ENCODE measurements at places on chromosomes 7 and 10. TPM values are rescaled to one million over a fixed set of nuclear protein-coding genes. Genes with fewer than 3 reads are reported as not detected.

DNA sequence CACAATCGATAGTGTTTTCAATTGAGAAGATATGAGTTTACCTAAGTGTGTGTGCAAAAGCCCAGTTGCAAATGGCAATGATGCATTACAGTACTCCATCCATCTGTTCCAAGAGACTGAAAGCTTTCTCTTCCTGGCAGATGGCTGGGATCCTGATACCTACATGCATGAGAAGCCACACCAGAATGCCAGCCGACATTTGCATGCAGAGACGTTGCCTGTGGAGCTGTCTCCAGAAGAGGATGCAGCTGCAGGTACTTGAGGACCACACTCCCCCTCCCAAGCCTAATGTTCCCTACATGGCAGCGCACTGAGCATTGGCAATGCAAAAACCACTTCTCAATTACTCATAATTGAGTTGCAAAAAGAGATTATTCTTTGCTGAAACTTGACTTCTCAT is 332.1 kb downstream of the WDR11 start:
- no peak for DNase-seq

DNA sequence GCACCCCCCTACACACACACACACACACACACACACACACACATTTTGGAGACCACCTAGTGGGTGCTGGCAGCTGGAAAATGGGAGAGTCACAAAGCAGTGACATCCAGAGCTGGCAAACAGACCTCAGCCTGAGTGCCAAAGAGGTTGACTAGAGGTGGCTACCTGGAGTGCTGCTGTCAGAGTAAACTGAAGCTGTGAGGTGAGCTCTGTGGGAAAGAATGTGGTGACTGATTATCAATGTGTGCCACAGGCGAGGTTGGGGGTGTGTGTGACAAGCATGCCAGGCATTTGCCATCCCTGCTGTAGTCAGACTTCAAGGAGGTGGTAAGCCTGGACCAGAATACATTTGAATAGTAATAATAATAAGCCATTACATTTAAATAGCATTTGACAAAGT is 120.6 kb downstream of the SLIT1 start:
- no peak for DNase-seq

Gene SPDYE18
- total RNA-seq: 0.40 TPM

Gene GPR85
- total RNA-seq: 0.69 TPM

GRCh38 chr7:130180571-130181262 is 24.5 kb downstream of the TMEM209 start:
- DNase-seq: no peak

GRCh38 chr7:40542982-40543741 is 408.4 kb downstream of the SUGCT start:
- DNase-seq: no peak

- DNase-seq: no peak
These were observed 73.8 kb downstream of the IQUB start for GRCh38 chr7:123460616-123461015.

DNA sequence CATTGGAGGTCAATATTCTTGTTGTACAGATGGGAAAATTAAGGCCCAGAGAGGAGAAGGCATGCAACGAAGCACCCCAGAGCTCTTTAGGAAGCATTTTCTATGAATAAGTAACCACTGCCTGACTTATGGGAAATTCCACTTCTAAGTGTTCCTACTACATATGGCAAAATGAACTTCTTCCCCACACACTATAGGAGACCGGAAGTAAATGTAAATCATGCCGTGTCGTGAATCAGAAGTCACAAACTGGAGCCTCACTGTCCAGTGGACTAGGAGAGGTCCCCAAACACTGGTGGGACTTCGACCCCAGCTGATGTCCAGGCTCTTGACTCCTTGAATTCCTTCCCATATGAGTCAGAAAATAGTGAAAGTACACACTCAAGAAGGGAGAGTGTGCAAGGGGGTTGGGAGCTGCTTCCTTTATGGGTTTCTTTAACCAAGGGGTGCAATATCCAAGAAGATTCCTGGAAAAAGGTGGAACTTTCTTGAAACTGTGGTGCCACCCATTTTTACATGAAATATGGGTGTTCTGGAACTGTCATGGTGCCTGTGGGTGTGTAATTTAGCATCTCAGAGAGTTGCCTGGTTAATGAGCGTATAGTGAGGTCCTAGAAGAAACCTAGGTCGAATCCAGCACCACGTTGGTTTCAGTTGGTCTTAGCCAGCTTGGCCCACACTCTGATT is 6.7 kb downstream of the RASSF4 start:
- no peak for DNase-seq

GRCh38 chr10:131726076-131726880 is 174.5 kb upstream of the PPP2R2D start:
- DNase-seq: peak; percentile 75

GRCh38 chr10:8874268-8874667 is 819.8 kb downstream of the GATA3 start:
- no peak for DNase-seq

- no peak for DNase-seq
These were observed 258.5 kb downstream of the PTPRN2 start for GRCh38 chr7:158329014-158329610.

DNA sequence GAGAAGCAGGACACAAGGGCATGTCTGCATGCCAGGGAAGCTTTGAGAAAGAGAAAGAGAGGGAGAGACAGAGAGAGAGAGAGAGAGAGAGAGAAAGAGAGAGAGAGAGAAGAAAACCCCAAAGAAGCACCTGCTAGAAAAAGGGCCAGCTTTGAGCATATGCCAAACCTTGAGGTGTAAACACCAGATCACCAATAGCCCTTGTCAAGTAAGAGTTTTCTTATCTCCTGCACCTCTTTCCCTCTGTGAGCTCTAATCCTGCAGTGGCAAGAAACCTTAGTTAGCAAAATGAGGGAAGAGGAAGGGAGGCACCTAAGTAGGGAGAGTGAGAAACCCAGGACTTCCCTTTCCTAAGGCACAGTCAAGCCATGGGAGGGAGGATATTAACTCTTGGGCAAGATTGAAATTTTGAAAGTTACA is 11.3 kb upstream of the TRDMT1 start:
- DNase-seq: no peak

GRCh38 chr10:24969841-24970281 is 17.5 kb upstream of the PRTFDC1 start:
- DNase-seq: no peak

Gene FAM25G
- total RNA-seq: not detected

GRCh38 chr7:130425796-130426195 is 15.0 kb downstream of the CEP41 start:
- no peak for DNase-seq

Gene C10orf143
- total RNA-seq: 1.3 TPM

DNA sequence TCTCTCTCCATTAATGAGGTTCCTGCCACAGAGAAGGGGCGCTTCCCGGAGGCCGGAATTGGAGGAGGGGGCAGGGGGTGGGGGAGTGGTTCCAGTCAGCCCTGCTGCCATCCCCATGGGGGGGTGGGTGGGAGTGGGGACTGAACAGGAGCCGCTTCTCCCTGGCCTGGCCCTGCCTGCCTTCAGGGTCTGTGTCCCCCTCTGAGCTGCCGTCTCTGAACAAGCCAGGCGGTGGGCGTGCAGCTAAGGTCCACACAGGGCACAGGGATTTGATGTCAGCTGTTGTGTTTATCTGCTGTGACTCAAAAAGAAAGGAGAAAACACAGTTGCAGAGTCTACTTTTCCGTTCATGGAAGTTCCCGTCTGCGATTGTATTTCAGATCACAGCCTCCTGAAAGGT is 141.5 kb upstream of the PCBD1 start:
- no peak for DNase-seq

- DNase-seq: no peak
These were observed 27.7 kb downstream of the CRCP start for GRCh38 chr7:66142334-66142733.

- no peak for DNase-seq
These were observed 5.6 kb downstream of the PRSS2 start for GRCh38 chr7:142776206-142776844.

GRCh38 chr7:106356-106755 is 86.0 kb upstream of the FAM20C start:
- DNase-seq: no peak

GRCh38 chr7:13826752-13827151 is 162.7 kb downstream of the ETV1 start:
- no peak for DNase-seq

DNA sequence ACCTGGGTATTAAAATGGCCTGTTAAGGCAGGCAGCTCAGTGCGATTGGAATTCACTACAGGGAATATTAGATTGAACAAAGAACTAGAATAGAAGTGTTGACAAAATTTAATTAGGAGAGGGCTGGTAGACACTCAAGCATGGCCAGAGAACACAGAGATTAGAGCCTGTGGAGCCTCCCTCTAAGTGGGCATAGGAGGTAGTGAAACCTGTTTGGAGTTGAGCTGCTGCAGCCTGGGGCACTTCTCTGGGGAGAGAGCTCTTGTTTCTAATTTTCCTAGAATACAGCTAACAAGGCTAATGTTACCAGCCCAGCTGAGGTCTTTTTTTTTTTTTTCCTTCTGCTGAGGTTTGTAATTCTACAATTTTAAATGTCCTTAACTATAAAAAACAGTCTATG is 46.4 kb downstream of the TMEM168 start:
- DNase-seq: no peak

DNA sequence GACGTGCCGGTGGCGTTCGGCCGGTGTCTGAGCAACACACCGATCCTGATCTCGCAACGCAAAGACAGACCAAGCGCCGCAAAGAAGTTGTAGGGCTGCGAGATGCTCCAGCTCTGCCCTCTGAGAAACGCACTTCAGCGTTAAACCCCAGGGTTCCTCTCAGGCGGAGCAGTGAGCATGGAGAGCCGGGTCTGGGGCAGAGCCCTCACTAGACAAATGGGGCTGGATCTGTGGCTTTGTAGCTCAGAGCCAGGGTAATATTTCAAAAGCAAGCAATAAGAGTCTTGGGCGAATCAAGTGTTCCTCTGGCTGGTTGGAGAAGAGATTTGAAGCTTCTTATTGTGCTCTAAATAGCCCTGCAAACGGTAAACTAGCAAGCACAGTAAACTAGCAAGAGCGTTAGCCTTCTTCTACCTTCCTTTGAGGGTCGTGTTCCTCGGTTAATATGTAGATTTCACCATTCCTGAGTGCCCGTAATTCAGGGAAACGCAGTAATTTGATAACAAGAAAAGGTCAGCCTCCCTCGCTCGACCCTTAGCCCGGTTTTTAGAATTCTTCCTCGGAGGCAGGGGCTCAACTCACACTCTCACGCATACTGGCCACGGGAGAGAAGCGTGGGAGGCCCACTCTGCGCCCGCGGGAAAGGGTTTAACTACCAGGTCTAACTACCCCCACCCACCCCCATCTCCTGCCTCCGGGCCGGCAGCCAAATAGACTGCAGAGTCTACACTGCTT is 6.7 kb downstream of the SKAP2 start:
- no peak for DNase-seq

GRCh38 chr10:49294731-49295130 is 4.2 kb upstream of the C10orf71 start:
- DNase-seq: no peak

Gene BUD23
- 79.8 TPM for total RNA-seq

DNA sequence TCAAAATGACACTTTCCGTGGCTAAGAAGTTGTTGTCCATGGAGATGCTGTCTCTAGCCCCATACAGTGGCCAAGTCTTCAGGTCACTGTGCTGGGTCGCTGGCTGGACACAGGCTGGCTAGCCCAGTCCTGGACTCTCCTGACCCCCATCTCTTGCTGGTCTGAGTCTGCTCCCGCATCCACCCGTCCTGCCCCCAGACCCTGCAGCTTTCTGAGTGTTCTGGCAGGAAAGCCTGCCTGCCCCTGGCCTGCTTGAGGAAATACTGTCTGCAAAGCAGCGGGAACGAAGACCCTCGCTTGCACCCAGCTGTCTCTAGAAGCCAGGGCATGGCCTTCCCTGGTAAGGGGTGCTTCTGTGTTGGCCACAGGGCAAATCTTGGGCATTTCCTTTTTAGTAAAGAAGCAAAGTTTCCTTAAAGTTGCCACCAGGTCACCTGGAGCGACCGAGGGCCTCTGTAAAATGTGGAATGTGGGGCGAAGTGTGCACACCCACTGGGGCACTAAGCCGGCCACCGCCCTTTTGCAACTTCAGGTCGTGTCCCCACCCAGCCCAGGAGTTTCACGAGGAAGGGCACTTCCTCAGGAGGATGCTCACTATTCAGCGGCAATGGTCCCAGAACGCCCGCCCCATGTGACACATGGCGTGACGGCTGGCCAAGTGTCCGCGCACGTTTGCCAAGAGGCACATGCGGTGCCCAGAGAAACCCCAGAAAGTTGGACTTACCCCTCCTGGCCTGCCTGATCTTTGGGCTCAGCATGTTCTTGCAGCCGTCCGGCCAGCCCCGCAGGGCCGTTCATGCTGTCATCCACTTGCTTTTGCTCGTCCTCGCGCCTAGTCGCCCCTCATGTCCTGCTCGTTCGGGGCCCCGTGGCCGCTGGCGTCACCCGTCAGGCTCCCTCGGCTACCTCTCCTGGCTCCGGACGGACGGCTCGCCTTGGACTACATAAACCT is 558 bp downstream of the ARHGAP22 start:
- peak; percentile 65 for DNase-seq

Gene TCTN3
- total RNA-seq: 8.2 TPM

DNA sequence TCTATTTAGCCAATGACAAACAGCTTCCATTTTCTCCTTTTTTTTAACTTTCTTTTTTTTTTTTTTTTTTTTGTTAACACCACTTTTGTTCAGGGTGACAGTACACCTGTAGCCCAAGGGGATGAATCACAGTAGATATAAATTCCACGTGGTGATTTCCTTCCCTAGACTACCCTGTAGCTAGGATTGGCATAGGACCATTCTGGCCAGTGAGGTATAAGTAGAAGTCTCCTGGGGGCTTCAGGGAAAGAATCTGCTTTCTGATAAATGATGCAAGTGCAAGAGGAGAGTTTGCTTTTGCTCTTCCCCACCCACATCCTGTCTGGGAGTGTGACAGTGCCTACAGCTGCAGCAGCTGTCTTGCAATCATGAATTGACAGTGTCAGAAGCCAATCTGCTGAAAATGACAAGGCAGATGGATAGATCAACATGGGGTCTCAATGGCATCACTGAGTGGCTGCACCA is 63.2 kb upstream of the TOMM7 start:
- no peak for DNase-seq

DNA sequence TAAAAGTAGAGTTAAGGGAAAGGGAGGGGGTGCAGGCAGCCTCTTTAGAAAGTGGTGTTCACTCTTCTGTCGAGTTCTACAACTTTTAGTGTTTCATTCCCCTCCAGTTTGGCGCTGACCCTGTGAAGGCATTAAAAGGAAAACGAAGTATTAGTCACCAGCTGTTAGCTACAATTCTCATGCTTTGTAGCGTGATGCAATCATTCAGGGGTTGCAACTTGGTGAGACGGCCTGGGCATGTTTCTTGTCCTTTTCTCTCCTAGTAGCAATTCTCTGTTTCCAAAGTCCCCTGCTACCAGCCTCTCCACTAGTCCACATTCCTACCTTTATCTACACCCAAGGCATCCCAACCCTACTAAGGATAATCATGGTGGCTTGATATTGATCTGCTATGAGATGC is 33.7 kb upstream of the DGKI start:
- no peak for DNase-seq

GRCh38 chr7:151047976-151048815 is at the start of gene ASIC3:
Gene ASIC3 (plus strand): TSS chr7:151048531. CDS start chr7:151048886, 355 bp downstream.
- no peak for DNase-seq

GRCh38 chr10:98302741-98303365 is 34.9 kb upstream of the LOXL4 start:
- peak; percentile 53 for DNase-seq

- DNase-seq: no peak
These were observed 101.3 kb downstream of the KAT6B start for GRCh38 chr10:74927701-74928100.

GRCh38 chr10:101770331-101771215 is 5.3 kb downstream of the FGF8 start:
- DNase-seq: no peak

- no peak for DNase-seq
These were observed 2.0 kb downstream of the MUC12 start for GRCh38 chr7:100971111-100972001.

- no peak for DNase-seq
These were observed 18.5 kb downstream of the DLD start for GRCh38 chr7:107909445-107909844.

Gene PTPN12
- 44.8 TPM for total RNA-seq

Gene RBM48
- total RNA-seq: 14.4 TPM

Gene TNPO3
- total RNA-seq: 38.0 TPM
